ENCODE measurements at places on chromosomes 4 and X.

- no peak for DNase-seq
Measured at GRCh38 chr4:151256134-151256533, 20.8 kb upstream of the PRSS48 start.

DNA sequence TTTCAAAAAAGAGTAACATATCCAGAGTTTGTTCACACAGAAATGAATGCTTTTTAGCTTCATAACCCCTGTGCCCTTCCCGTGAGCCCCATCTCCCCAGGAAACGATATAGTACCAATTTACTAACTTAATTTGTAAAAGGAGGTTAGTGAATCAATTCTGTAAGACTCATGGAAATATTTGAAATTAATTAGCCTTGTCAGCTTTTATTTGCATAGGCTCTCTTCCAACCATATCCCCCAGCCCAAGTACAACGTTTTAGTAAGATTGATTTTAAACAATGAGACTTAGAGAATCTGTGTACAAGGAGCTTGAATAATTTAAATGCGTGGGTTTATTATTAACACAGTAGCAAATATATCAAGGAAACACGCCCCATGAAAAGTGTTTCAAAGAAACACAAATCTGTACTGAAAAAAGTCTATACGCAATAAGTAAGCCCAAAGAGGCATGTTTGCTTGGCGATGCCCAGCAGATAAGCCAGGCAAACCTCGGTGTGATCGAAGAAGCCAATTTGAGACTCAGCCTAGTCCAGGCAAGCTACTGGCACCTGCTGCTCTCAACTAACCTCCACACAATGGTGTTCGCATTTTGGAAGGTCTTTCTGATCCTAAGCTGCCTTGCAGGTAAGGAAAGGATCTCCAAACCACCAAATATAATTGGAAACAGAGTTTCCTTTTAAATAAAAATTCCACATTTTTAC is at the start of gene VSIG1:
TSS of gene VSIG1 (plus strand) at position 512 of the 703 bp plus-strand sequence. CDS start at position 578, 66 bp downstream.
- DNase-seq, result no peak

DNA sequence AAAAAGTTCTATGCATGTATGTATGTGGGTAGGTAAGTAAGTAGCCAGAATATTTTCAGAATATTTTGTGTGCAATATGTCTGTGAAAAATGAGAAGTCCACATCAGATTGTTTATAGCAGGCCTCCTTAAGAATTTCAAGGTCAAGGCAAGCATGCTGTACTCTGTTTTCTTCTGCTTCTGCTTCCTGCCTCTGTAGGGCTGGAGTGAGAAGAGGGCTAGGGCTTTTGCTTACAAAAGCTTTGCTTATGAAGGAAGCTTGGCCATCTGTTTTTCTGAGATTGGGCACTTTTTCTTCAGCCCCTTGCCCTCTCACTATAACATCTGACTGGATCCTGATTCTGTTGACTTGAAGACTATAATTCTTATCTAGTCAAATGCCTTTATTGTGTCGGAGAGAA is 150.4 kb downstream of the EMCN start:
- no peak for DNase-seq

GRCh38 chr4:80225595-80225994 is 28.3 kb downstream of the PRDM8 start:
- no peak for DNase-seq

DNA sequence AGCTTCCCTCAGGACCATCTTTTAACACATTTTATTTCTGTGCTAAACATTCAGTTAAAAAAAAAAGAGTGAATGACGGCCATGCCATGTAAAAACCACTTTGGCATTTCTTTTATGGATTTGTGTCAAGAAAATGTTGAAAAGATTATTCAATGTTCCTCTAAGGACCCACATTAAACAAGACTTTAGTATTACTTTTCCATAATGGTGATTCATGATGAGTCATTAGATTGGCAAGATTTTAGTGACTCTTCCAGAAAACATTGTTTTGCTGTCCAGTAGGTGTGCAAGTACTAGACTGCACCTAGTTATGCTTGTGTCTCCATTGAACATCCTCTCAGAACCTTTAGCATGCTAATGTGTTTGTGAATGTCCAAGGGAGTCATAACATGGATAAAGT is 748.6 kb downstream of the STPG2 start:
- no peak for DNase-seq
